ENCODE measurements at places on chromosomes 4 and X. TPM values are rescaled to one million over a fixed set of nuclear protein-coding genes. Genes with fewer than 3 reads are reported as not detected.

The TMPRSS11D gene
- total RNA-seq: under 0.01 TPM

The MAPK10 gene
- 21.1 TPM for total RNA-seq

The ARFIP1 gene
- total RNA-seq: 51.4 TPM

The MFAP3L gene
- 2.6 TPM for total RNA-seq

The P2RY8 gene
- not detected for total RNA-seq

The SPOCK3 gene
- total RNA-seq: 1.7 TPM

The TMPRSS11A gene
- total RNA-seq: not detected
